ENCODE measurements at places on chromosomes 1 and 21. TPM values are rescaled to one million over a fixed set of nuclear protein-coding genes. Genes with fewer than 3 reads are reported as not detected.

MORN1 gene
- total RNA-seq: 2.0 TPM

MYOM3 gene
- not detected for total RNA-seq

TIAM1 gene
- total RNA-seq: 43.7 TPM

CATSPERE gene
- total RNA-seq: 0.50 TPM

GJA4 gene
- total RNA-seq: 1.4 TPM

KCNH1 gene
- total RNA-seq: not detected

AUNIP gene
- total RNA-seq: 10.6 TPM

TAS1R3 gene
- total RNA-seq: 0.32 TPM

FAM163A gene
- not detected for total RNA-seq

MMEL1 gene
- total RNA-seq: 2.5 TPM

SIM2 gene
- 0.16 TPM for total RNA-seq

VANGL1 gene
- 1.4 TPM for total RNA-seq

ACTA1 gene
- not detected for total RNA-seq

RCSD1 gene
- total RNA-seq: 28.2 TPM

TRIM62 gene
- total RNA-seq: 5.4 TPM

IFI44 gene
- total RNA-seq: 59.4 TPM

KIF14 gene
- 17.8 TPM for total RNA-seq

TEX38 gene
- 0.55 TPM for total RNA-seq

S100B gene
- total RNA-seq: not detected

Measured in activated naive CD4-positive, alpha-beta T cell treated with anti-CD3 and anti-CD28 coated beads, Interleukin-2, amount 50 U/mL, for 72 hours (primary cell).